ENCODE measurements at places on chromosomes 16 and 17. TPM values are rescaled to one million over a fixed set of nuclear protein-coding genes. Genes with fewer than 3 reads are reported as not detected.
A peak's percentile ranks its signal among the peaks of the same experiment; 100 is the strongest.

DNA sequence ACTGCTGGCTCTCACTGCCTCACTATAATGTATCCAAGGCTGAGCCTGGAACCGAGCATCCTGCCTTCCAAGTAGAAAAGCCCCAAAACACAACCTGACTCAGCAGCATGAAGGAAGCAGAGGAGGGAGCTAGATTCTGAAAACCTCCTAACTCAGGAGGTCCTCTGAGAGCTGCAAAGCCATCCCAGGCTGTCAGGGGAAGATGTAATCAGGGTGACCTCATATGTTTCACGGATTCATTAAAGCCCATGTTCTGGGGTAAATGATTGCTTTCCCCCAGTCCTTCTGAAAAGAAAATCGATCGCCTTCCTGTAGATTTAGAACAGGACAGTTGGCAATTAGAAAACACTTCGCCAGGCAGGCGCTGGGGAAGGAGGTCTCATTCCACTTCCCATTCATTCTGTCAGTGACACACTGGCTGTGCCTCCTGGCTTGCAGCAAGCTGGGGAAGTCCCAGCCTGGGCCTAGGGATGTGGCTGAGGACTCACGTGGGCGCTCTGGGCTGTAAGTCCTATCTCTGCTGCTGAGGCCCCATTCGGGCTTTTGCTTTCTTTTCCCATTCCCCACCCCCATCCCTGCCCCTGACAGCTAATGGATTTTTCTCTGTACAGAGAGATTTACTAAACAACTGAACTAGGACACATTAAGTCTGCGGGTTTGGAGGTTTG is 75.7 kb upstream of the TMEM132E start:
- peak; percentile 16 for DNase-seq

DPEP1 gene
- not detected for total RNA-seq

DNA sequence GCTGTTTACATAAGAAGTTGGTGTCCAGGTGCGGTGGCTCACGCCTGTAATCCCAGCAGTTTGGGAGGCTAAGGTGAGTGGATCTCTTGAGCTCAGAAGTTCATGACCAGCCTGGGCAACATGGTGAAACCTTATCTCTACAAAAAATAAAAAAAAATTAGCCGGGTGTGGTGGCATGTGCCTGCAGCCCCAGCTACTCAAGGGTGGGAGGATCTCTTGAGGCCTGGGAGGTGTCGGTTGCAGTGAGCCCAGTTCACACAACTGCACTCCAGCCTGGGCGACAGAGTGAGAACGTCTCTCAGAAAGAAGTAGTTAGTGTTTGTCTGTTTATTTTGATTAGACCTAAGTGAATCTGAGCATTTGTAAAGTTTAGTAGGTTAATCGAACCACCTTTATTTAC is 12.8 kb downstream of the DDX19A start:
- DNase-seq = no peak

GRCh38 chr17:57574040-57574513 is 171.0 kb downstream of the CCDC182 start:
- peak; percentile 83 for DNase-seq

CACNG3 gene
- total RNA-seq = not detected

SLX4 gene
- 3.1 TPM for total RNA-seq

CBX2 gene
- 0.40 TPM for total RNA-seq

TCF25 gene
- total RNA-seq = 57.6 TPM
